Midbrain (tissue), 1 donor: ENCODE measurements at places on chromosomes 7 and 10.

DNA sequence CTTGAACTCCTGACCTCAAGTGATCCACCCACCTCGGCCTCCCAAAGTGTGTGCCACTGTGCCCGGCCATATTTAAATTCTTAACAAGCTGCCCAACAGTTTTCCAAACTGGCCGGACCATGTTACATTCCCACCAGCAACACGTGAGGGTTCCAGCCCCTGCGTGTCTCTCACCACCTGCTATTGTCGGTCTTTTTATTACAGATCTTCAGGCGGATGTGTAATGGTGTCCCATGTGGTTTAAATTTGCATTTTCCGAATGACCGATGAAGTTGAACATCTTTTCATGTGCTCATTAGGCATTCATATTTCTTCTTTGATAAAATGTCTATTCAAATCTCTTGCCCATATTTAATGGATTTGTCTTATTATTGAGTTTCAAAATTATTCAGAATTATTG is 11.5 kb downstream of the ELFN1 start:
- no peak for DNase-seq

- no peak for DNase-seq
These were observed 85.8 kb downstream of the HIF1AN start for GRCh38 chr10:100621360-100622205.

DNA sequence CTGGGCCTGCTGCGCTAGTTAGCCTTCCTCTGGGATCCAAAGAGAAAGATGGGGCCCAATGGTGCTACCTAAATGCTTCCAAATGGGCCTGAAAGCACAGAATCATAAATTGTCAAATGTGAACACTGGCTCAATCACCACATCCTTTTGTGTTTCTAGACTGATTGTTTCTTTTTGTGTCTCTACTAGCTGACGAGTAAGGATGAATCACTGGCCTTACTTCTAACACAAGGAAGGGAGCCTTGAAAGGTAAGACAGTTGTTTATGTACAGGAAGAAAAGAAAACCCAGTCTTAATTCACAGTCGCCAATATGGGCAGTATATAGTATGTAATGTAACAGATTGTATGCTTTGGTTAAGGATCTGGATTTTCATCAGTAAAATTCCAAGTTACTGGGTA is 89.5 kb downstream of the ZNF92 start:
- no peak for DNase-seq

DNA sequence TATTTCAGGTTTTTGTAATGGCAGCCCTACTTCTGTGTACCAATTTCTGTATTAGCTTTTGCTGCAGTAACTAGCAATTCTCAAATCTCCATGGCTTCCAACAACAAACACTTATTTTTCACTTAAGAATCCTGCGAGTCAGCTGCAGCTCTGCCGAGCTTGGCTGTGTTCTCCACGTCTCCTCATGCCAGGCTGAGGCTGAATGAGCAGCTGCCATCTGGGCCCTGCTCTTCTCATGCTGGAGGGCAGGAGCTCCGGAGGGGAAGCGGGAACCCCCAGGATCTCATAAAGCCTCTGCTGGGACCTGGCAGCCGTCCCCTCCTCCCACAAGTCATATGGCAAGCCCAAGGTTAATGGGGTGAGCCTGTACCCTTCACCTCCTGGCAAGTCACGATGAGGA is 591.1 kb downstream of the SDK1 start:
- DNase-seq = peak; percentile 36

- DNase-seq = no peak
These were observed 9.6 kb downstream of the KAT6B start for GRCh38 chr10:74835963-74836362.

DNA sequence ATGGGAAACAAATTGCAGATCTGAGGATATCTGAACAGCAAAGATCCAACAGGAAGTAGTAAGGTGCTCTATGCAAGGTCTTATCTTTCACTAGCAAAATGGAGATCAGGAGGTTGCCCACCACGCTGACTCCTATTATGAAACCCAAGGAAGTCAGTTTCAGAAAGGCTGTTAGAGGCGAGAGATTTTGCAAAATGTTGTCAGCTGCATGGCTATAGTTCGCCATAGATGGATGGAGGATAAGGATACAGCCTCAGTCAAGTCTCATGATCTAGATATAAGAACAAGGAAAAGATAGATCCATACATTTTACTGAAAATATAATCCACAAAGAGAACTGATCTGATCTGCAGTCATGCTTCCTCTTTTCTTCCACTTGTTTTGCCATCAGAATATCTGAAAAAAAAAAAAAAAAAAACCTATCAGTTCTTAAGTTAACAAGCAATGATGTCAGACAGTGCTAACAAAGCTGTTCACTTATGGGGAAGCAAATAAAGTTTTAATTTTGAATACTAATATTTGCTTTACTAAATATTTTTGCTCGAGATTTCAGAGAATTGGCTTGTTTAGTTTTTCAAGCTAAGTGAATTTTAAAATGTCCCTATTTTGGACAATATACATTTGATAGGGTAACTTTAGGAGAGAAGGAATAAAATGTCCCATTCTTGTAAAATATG is 2.0 kb downstream of the GPR85 start:
- DNase-seq = no peak

- DNase-seq = no peak
These were observed 580.1 kb upstream of the AUTS2 start for GRCh38 chr7:69018200-69018599.

GRCh38 chr7:148911626-148912025 is 27.5 kb upstream of the EZH2 start:
- DNase-seq = no peak

DNA sequence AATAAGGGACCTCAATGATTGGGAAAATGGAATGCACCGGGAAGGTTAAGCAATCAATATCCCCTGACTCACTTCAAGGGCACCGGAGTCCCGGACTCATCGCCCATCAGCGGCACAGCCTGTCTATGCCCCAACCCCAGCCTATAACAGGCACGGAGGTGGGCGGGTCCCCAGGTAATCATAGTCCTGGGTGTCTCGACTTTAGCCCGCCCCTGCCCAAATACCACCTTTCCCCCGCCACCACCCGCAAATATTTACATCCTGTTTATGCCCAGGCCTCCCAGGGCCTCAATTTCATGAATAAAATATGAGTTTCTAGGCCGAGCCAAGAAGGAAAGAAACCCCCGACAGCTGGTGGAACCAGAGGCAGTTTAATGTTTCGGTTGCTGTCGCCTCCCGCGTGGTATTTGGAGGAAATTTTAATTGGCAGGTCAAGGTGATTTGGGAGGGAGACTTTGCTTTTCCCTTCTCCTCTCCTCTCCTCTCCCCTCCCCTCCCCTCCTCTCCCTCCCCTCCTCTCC is 15.6 kb upstream of the RFC2 start:
- peak; percentile 62 for DNase-seq

DNA sequence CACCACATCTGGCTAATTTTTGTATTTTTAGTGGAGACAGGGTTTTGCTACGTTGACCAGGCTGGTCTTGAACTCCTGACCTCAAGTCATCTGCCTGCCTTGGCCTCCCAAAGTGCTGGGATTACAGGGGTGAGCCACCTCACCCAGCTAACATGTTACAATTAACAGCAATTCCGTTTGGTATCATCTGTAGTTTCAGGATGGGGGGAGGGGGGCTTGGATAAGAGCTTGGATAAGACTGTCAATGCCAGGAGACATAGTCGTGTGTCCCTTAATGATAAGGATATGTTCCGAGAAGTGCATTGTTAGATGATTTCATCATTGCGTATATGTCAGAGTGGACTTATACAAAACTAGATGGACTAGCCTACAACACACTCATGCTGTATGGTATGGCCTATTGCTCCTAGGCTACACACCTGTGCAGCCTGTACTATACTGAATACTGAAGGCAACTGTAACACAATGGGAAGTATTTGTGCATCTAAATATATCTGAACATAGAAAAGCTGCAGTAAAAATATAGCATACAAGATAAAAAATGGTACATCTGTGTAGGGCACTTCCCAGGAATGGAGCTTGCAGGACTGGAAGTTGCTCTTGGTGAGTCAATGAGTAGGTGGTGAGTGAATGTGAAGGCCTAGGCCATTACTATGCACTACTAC is 103.9 kb upstream of the TNS3 start:
- DNase-seq = no peak

GRCh38 chr10:32180390-32181280 is 124.4 kb upstream of the KIF5B start:
- no peak for DNase-seq

GRCh38 chr10:122291739-122292138 is 20.6 kb downstream of the BTBD16 start:
- DNase-seq = no peak

GRCh38 chr7:98509836-98510235 is 107.2 kb upstream of the NPTX2 start:
- no peak for DNase-seq

DNA sequence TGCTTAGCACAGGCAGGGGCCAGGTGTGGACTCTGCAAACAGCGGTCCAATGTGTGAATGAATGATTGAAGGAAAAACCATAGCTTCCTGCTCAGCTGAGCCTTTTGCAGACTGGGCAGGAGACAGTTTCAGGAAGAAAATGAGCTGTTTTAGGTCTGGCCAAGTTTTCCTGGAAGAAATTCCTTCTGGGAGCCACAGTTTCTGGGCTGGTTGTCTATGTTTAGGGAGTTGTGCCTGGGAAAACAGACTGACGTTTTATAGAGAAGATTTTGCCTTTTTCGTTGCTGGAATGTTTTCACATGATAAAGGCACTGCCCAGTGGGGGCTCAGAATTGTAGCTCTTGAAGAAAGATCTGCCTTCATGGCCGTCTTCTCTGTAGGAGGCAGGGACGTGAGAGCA is 255.1 kb downstream of the CCSER2 start:
- DNase-seq = no peak

GRCh38 chr7:114941692-114942091 is 19.8 kb downstream of the MDFIC start:
- no peak for DNase-seq

GRCh38 chr10:22486431-22486830 is 141.1 kb downstream of the SPAG6 start:
- DNase-seq = no peak

DNA sequence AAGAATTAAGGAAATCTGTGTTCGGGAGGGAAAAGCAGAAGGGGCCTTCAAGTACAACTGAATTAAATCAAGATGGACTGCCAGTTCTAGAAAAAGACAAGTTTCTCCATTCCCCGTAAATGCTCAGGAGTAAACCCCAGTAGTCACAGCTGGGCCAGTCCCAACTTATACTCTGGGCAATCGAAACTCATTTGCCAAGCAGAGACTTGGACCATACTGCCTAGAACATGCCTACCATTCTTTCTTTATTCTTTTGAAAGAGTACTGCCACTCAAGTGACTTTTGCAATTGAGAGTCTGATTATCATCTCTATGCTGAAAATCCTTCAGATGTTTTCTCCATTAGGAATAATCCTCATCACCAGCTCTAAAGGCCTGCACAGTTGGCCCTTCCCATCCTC is 21.4 kb downstream of the RPP30 start:
- no peak for DNase-seq

GRCh38 chr10:70328967-70329366 is 45.2 kb upstream of the NPFFR1 start:
- DNase-seq = no peak
